ENCODE measurements at places on chromosomes 3 and 15. TPM values are rescaled to one million over a fixed set of nuclear protein-coding genes. Genes with fewer than 3 reads are reported as not detected.

The UTS2B gene
- not detected for total RNA-seq

The CBLB gene
- 47.7 TPM for total RNA-seq

DNA sequence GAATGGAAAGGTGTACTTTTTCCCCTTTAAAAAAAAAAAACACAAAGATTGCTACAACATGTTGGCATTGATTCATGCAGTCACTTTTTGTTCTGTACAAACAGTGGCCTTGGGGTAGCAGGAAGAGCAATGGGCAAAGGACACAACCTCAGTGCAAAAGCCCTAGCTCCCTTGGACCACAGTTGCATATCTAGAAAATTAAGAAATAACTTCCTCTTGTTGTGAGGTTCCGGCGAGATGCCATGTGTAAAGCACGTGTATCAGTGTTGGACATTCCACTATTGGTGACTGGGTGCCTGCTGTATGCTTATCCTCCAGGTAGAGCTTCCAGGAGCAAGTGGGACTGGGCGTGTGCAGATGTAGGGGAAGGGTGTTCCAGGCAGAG is 164.5 kb downstream of the THSD4 start:
- DNase-seq: no peak

- DNase-seq: no peak
Measured at GRCh38 chr15:99437315-99438223, 128.2 kb upstream of the MEF2A start.

DNA sequence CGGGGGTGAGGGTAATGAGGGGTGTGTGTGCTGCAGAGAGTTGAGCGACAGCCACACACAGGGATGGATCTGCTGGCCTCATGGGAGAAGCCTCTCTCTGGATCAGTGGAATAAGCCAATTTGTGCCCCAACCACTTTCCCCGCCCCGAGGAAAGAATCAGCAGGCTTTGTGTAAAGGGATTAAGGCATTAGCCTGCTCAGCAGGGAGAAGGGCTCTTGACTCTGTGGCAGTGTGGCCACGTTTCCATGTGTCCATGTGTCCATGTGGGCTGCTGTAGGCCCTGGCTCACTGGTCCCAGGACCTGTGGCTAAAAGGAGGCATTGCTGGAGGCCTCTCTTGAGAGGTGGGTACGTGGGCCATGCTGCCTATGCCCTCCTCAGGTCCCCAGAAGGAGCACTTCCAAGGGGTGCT is 104.7 kb downstream of the HMG20A start:
- DNase-seq: no peak

- DNase-seq: no peak
Measured at GRCh38 chr3:126373146-126373613, 16.0 kb upstream of the KLF15 start.
